Stimulated activated CD8-positive, alpha-beta memory T cell treated with anti-CD3 and anti-CD28 coated beads, Interleukin-4, amount 100 ng/mL, for 1 hour (primary cell): ENCODE measurements at places on chromosomes 1 and 21.

GRCh38 chr1:94327001-94327690 lies 89.8 kb upstream of the ARHGAP29 start:
- no peak for DNase-seq

- DNase-seq, result no peak
These were observed 215.3 kb upstream of the PTGFR start for GRCh38 chr1:78275456-78275855.

- DNase-seq, result no peak
These were observed 8.0 kb upstream of the LCE5A start for GRCh38 chr1:152502496-152503180.

DNA sequence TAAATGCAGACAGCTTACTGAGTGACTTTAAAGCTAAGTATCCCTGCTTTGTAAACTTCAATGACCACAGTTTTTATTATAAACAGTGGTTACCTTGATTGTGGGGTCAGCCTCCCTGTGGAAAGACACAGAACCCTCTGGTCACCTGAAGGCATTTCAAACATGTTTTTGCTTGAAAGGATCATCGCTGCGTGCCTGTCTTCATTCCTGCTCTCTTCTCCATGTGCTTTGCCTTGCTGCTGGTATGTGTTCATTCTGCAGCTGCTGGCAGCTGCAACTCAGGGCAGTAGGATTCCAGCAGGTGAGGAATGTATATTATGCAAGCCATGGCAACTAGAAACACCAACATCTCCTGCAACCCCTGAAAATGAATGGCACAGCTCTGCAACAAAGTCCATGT lies 81.0 kb upstream of the VAV3 start:
- no peak for DNase-seq

- no peak for DNase-seq
These were observed 432.9 kb downstream of the PLPP3 start for GRCh38 chr1:56146449-56146848.

- DNase-seq, result no peak
These were observed 6.4 kb downstream of the PCP4 start for GRCh38 chr21:39873687-39874086.

- no peak for DNase-seq
These were observed 403 bp upstream of the EPHX4 start for GRCh38 chr1:92029241-92029922.

DNA sequence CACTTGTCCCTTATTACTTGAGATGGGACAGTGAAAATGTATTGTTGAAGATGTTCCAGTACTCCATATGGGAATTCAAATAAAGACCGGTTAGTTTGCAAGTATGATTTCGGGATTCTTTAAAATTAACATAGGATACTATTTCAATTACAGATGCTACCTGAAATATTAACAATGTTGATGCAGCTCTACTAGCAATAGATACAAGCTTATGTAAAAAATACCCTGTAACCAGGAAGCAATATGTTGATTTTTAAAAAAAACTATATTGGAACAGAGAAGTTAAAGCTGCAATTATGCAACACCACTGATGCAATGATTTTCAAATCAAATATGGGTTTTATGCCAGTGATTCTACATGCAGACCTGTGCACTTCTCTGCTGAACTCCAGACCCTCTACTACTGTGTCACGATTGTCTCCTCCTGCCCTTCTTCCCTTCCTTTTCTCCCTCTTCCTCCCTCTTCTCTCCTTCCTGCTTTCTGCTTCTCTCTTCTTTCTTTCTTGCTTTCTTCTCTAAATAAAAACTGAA lies 179.2 kb downstream of the ATP6V1G3 start:
- no peak for DNase-seq

DNA sequence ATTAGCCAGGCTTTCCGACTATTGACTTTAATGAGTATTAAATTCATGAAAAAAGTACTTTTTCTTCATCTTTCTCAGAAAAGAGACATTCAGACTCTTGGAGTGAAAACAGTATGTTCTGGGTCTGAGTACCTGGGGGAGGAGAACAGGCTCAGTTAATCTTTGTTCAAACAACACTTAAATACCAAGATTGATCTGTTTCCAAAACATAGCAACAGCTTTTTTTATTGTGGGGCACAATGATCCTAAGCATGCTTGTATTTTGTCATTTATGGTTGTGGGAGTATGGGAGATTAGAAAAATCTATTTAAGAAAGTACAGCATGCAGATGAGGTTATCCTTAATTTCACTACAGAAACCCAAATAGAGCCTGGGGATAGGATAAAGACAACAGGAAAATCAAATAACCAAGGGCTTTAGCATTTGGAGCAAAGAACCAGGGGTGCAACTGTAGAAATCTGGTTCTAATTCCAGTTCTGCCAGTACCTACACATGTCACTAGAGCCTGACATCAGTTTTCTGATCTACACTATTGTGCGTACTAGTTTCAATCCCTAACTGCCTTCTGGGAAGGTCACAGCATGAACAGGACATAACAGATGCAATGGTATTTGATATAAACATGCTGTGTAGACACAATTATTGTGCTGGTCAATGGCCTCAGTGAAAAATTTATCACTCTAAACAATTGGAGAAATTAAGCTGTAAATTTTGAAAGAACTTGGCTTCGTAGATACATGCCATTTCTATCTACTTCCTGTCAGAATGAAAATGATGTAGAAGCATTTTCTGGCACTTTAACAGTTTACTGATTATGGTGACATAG lies 91.2 kb downstream of the KCNK1 start:
- DNase-seq, result no peak

DNA sequence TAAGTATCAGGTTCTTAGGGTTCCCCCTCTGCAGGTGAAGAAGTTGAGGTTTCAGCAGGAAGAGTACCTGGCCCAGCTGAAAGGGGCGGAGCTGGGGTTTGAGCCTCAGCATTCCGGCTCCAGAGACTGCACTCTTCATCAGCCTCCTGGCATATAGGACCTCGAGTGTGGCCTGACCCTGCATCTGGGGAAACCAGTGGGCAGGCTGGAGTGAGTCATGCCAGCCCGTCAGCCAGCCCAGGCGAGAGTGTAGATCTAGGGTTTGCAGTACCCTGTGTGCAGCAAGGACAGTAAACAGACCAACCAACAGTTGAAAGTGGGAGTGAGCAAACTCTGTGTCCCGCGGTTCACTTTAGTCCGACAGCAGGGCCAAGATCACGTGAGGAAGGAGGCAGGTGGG lies 14.1 kb downstream of the MFSD2A start:
- no peak for DNase-seq

GRCh38 chr1:29458737-29459619 lies 222.7 kb downstream of the PTPRU start:
- DNase-seq, result no peak

DNA sequence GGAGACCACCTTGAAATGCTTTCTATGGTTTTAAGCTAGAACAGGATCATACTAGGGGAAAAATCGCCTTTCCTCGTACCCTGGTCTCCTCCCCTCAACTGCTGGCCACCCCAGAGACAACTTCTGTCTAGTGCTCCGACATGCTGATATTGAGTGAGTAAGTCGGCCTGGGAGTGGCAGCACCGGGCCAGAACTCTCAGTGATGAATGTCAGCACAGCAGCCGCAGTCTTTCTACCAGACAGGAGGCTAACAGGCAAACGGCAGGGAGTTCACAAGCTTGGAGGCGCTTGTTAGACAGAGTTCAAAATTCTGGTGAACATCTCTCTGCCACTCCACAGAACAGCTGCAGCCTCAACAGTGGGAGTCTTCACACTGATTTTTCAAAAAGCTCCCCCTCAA lies 716.9 kb downstream of the ADGRL2 start:
- no peak for DNase-seq

- no peak for DNase-seq
These were observed 4.3 kb upstream of the ERICH3 start for GRCh38 chr1:74677926-74678325.

- DNase-seq, result no peak
These were observed 10.6 kb upstream of the GADD45A start for GRCh38 chr1:67674260-67675011.
